ENCODE measurements at places on chromosomes 16 and 17.

- DNase-seq: no peak
Measured at GRCh38 chr17:70636517-70637133, 467.3 kb downstream of the KCNJ2 start.

DNA sequence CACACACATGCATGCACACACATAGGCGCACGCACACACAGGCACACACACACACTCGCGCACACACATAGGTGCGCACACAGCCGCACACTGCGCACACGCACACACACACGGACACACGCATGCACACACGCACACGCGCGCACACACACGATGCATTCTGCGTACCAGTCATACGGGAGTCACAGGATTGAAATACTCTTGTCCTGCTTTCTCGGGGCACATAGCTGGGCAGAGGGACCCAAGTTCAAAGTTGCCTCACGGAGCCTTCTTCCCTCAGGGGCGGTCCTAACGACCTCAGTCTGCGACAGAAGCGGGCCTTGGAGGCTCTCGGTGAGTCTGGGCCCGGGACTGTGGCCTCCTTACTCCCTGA is 56.0 kb downstream of the MRM1 start:
- no peak for DNase-seq

GRCh38 chr17:81456091-81456490 is 56.5 kb downstream of the ACTG1 start:
- DNase-seq: no peak

- no peak for DNase-seq
Measured at GRCh38 chr16:48834576-48834975, 224.6 kb upstream of the N4BP1 start.

DNA sequence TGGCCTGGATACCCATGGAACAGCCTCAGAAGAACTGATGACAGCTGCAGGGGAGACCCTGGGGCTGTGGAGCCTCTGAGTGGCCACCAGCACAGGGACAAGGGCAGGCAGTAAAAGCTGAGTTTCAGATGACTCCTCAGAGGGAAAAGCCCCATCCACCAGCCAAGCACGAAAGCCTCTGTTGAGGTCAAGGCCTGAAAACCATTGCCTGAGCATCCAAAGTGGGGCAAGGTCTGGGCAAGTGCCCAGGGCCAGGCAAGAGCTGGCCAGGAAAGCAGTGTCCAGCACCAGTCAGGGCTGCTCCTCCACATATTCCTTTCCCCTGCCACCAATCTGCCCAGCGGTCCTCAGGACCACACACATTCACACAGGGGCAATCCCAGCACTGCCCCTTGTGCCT is 16.4 kb downstream of the ATP6V0D1 start:
- no peak for DNase-seq

- peak; percentile 89 for DNase-seq
Measured at GRCh38 chr16:10180771-10181163, 1.5 kb downstream of the GRIN2A start.

- no peak for DNase-seq
Measured at GRCh38 chr16:47079860-47080259, 63.9 kb downstream of the NETO2 start.

DNA sequence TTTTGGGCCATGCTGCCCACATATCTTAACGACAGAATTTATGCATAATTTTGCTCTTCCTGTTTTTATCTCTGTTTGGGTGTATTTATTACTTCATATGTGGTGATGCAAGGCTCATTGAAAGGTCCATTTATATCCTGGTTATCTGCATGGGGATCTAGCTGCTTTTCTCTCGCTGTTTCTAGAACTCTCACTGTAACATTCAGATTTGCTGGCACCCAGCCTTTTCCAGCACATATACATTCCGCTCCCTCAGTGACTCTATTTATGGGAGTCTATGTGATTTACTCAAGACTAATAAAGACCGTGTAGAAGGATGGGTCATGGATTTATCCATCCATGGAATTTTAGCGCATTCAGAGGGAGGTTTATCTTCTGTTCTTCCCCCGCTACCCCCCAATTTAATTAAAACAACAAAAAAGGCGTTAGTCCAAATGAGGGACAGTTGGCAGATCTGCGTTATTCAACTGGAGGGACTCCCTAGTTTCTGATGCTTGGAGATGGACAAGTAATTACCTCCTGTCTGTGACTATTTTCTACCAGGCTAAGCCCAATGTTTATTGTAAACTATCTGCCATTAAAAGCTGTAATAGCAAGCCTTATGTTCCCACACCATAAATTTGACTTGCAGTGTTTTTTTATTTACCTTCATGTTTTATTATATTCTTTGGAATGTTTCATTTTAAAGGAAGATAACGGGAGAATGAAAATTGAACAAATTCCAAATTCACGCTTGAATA is 19.8 kb upstream of the MARCHF10 start:
- DNase-seq: no peak

- DNase-seq: peak; percentile 70
Measured at GRCh38 chr17:40343219-40344119, 21.1 kb downstream of the GJD3 start.

- no peak for DNase-seq
Measured at GRCh38 chr16:54277845-54278703, 8.5 kb downstream of the IRX3 start.

DNA sequence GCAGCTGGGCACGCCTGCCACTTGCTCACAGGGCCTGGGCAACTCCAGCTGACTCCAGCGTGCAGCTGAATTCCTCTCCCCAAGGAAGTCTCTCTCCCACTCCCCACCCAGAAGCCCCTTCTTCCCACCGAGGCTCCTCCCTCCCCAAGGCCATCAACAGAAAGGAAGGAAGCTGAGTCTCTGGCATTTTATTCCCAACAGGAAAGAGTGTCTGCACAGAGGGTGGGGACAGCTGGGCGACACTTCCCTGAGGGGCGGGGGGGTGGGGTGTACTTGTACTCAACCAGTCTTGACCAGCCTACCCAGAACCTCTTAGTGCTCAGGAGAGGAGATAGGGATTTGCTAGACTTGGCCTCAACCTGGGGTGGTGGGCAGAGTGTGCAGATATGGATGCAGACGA is at the start of gene EXOC3L1:
Gene EXOC3L1 (minus strand): TSS at position 96 of the 400 bp plus-strand sequence. CDS start 460 bp downstream, outside the sequence.
- no peak for DNase-seq

DNA sequence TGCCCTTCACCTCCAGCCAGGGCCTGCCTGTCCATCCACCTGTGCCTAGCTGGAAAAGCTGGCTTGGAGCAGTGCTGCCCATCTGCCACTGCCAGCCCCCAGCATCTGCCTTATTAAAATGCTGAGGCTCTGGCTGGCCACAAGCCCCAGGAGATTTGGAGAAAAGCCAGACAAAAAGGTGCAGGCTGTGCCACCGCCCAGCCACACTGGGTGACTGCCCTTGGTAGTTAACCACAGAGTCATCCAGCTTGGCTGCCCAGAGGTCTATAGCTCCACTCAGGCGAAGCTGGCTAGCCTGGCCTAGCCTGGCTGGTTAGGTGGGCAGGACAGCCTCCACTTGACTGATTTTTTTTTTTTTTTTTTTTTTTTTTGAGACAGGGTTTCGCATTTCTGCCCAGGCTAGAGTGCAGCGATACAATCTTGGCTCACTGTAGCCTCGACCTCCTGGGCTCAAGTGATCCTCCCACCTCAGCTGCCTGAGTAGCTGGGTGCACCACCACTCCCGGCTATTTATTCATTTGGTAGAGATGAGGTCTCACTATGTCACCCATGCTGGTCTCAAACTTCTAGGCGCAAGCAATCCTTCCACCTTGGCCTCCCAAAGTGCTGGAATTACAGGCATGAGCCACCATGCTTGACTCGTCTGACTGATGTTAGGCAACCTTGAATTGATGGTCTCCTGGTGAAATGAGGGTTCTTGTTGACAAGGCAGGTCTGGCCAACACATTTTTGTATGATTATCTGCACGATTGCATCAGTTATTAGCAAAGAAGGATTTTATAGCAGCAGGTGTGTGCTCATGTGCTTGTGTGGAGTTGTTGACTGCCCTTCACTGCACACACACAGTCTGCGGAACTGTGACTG is 103.8 kb downstream of the RAB11FIP4 start:
- no peak for DNase-seq

DNA sequence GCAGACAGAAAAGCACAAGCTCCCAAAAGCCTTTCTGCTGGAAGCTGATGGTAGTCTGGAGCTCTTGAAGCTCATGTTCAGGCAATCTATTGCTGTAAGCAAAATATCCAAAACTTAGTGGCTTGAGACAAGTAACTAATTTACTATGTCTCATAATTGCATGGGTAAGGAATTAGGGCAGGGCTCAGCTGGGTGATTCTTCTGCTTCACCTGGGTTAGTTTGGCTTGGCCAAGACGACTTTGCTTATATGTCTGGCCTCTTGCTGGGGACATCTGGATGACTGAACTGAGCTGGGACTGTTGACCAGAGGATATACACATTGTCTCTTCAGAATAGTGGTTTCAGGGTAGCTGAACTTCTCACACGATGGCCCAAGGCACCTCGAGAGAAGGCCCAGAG is 96.8 kb upstream of the WSCD1 start:
- DNase-seq: no peak

DNA sequence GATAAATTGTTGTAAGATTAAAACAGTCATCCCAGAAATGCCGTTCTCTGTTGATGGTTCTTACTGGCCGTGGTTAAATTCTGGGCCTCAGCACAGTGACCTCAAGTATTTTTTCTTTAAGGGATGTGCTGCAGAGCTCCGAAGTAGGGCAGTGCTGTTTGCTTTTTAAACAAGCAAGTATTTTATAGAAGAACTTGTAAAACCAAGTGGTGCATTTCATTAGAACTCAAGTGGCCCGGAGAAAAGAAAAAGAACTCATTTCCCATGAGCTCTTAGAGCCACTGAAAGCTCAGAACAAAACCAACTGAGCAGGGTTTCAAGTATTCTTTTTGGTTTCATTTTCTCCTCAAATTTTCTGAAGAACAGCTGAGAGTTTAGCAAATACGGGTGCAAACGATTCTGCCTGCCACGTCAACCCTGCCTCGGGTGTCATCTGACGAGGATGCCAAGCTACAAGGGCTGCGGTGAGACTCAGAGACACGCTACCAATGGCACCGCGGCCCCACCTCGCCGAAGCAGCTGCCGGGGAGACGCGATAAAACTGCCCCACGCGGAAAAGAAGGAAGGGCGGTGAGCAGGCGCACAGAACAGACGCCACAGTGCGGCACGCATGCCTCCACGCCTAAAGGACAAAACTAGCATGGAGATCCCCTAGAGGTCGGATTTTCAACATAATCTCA is 6.3 kb downstream of the LMF1 start:
- no peak for DNase-seq

- DNase-seq: no peak
Measured at GRCh38 chr17:2542456-2542855, 30.8 kb upstream of the METTL16 start.

GRCh38 chr17:10738521-10739258 is 8.9 kb upstream of the TMEM220 start:
- peak; percentile 21 for DNase-seq

- no peak for DNase-seq
Measured at GRCh38 chr16:56771558-56772279, 41.8 kb downstream of the NUP93 start.

DNA sequence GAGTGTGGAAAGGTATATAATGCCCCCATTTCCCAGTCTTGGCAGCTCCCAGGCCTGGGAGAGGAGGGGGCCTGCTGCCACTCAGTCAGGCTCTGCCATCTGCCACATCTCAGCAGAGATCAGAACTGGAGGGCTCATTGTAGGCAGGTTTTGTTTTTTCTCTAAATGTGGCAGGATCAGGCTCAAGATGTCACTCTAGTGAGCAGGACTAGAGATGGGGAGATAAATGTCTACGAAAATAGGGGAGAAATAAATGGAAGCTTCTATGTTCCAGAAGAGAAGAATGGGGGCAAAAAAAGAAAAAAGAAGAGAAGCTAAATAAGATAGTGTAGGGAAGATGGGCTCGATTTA is 13.9 kb downstream of the NXPH3 start:
- DNase-seq: no peak

DNA sequence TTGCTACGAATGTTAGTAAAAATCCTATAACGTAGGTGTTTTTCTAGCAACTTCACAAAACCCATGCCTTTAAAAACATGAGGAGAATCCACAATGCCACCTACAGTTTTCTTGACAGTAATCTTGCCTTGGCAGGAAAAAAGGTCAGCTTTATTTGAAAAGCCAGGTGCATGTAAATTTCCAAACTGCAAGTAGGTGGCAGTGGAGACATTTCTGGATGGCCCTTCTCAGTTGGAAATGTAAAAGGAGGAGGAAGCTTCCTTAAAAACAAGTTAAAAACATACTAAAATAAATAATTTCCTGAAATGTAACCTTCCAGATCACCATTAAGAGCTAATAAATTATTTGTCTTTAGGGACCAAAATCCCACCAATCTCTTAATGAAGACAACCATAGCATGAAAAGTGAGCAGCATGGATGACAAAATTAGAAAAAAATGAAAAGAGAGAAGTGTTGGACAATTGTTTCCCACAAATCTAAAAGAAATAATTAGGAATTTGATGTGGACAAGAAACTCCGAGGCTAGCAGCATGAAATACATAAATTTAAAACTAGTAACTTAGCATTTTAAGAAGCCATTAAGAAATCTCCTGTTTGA is 152.2 kb downstream of the SNX11 start:
- peak; percentile 35 for DNase-seq

- DNase-seq: no peak
Measured at GRCh38 chr17:4235372-4236279, 28.2 kb downstream of the ANKFY1 start.

DNA sequence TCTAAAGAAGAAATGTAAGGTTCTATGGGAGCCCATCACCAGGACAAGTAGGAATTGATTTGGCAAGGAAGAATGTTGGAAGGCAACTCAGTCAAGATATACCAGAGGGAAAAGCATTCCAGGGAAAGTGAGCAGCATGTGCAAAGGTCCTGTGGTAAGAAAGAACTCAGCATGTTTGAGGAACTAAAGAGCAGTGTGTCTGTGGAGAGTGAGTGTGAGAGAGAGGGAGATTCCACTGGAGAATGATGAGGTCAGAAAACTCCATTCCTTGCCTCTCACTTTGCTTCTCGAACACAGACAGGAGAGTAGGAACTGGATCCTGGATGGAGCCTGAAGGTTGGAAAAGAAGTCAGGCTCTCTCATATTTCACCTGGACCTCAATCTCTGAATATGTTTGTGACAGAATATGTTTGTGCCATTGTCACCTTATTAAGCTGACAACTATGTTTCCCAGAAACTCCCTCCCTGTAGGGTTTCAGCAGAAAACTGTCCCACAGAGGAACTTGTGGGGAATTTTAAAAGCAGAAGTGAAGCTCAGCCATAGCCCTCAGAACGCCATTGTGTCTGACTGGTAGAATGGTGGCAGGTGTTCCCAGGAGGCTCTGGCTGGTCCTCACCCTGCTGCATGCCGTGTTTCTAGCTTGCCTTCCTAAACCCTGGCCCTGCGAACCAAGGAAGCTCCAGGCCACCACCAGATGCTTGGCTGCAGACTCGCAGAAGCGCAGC is 382.4 kb upstream of the XYLT1 start:
- no peak for DNase-seq

GRCh38 chr17:76968707-76969597 is 100.7 kb downstream of the MGAT5B start:
- DNase-seq: peak; percentile 92

GRCh38 chr17:76103274-76104139 is at the start of gene EXOC7:
EXOC7 (minus strand) TSS chr17:76103787; CDS start chr17:76103692, 95 bp downstream.
- peak; percentile 95 for DNase-seq

- DNase-seq: no peak
Measured at GRCh38 chr16:11676799-11677198, 8.5 kb downstream of the SNN start.

GRCh38 chr17:924711-925475 is 54.7 kb downstream of the NXN start:
- DNase-seq: no peak
